ENCODE measurements at places on chromosomes 11 and 22.

- DNase-seq: no peak
These were observed 210.8 kb downstream of the HIPK3 start for GRCh38 chr11:33467966-33468365.

GRCh38 chr11:68825571-68825970 lies 16.1 kb downstream of the CPT1A start:
- DNase-seq: peak; percentile 74

DNA sequence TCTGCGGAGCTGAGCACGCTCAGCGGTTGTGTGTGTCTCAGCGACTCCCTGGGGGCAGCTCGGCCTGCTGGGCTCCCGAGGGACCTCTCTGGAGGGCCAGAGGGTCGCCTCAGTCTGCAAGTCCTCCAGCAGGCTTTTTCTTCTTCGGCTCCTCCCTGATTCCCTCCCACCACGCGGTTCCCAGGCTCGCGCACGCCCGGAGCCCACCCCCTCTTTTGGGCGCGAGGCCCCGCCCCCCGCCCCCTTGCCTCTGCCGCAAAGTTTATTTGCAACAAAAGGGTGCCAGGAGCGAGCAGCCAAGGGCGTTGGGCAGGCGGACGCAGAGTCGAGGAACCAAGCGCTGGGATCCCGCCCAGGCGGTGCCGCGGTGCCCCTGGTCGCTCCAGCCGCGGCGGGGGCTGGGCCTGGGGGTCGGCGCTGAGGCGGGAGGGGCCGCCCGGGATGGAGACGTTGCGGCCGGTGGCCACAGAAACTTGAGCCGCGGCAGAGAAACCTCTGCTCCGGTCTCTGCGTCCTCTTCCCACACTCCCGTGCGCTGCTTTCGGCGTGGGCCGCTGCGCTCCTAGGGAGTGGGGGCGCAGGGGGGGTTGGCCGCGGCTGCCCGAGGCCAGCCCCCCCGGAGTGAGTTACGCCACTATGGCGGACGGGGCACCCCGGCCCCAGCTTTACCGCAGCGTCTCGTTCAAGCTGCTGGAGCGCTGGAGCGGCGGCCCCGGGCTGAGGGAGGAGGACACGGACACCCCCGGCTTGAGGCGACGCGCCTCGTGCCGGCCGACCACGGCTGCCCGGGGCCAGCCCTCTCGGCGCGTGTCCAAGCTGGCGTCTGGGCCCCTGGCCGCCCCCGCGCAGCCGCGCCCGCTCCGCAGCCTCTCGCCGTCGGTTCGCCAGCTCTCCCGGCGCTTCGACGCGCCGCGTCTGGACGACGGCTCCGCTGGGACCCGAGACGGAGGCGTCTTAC lies at the start of gene ARHGEF17:
Gene ARHGEF17, plus strand, starts transcription at position 274 of the 958 bp plus-strand sequence. Its CDS starts 363 bp downstream, at position 637.
- DNase-seq: no peak

DNA sequence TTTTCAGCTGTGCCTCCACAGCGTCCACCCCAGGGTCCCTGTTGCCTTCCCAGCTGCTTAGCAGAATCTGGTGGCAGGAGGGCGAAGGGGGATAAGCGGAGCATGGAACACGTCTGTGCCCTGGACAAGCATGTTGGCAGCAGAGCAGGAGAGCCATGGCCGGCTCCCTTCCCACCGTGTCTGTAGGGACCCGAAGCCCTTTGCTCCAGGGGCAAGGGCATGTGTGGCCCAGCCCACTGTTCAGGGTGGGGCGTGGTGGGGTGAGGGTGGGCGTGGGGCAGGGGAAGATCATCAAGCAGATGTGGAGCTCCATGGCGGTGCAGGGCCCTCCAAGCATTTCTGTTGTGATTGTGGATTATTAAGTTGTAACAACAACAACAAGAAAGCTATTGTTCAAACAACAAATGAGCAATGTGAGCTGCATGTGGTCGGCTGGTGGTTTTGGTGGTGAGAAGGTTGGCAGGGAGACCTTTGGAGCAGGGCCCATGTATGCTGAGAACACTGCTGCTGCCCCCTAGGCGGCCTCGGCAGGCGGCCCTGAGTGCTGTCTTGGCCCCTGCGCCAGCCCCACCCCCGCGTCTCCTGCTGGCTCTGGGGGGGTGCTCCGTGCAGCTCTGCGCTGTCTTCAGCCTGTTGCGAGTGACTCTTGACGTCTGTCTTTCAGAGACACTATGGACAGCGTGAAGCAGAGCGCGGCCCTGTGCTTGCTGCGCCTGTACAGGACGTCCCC lies 50.9 kb downstream of the AP2A2 start:
- no peak for DNase-seq

DNA sequence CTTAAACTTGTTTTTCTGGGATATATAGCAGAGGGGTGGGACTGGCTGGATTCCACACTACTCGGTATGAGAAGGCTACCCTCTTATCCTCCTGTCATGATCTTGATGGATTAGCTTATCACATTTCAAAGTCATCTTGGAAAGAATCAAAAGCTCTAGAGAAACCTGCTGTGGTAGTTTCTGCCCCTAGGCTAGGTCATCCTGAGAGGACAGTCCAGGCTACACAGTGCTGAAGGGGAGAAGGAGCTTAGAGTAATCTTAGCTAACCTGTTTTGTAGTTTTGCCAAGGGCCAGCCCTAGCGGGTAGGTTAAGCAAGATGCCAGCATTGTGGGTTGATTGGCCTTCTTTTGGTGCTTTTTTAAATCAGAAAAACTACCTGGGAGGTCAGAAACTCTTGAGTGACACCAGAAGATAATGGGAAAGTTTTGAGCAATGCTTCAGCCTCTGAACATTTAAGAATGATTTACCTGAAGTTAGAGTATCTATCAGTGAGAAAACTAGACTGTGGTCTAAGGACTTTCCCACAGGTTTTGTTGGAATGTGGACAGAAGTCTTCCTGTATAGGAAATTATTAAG lies 21.3 kb downstream of the PIWIL4 start:
- no peak for DNase-seq

DNA sequence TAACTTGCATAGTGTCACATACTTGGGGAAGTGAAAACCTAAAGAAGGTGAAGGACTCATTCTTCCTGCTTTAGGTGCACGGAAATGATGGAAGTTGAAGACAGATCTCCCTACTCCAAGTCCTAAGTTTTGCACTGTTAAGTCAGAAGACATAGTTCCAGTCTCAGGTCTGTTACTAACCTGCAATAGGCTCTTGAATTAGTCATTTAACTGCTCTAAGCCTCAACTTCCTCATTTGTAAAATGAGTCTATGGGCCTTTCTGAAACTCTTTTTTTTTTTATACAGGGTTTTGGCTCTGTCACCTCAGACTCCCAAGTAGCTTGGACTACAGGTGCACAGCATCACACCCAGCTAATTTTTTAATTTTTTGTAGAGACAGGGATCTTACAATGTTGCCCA lies 30.8 kb upstream of the POU2AF1 start:
- DNase-seq: no peak

DNA sequence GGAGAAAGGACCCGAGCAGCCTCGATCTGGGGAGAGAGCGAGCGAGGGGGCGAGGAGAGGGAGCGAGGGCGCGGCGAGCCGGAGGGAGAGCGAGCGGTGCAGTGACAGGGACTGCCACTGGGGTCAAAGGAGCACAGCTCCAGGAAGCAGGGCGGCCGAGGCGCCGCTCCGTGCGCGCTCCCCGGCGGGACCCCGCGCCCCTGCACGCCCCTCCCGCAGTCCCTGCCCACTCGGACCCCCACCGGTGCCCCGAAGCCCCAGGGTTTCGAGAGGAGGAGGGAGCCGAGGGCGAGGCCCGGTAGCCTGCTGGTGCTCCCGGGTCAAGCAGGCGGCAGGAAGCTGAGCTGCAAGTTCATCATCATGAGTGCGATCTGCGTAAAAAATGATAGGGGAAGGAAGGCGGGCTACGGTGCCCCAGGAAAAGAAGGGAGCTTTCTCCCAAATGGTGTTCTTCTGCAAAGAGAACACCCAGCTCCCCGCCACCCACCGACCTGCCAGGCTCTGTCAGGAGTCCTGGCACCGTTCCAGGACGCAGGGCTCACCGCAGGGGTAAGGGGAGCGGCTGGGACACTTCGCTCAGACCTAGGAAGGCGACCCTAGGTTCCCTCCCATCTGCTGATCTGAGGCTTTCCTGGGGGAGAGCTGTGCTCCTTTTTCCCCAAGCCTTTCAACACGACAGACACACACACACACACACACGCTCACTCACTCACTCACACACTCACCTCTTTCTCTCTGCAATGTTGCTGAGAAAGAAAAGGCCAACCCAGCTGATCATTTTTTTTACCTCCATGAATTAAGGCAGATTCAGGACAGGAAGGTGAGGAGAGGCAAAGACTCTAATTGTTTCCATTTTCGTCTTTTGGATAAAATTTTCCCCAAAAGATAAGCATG lies at the start of gene MPPED2:
Gene MPPED2, minus strand, starts transcription at position 103 of the 894 bp plus-strand sequence. CDS start 5,980 bp downstream, outside the sequence.
- DNase-seq: peak; percentile 65

DNA sequence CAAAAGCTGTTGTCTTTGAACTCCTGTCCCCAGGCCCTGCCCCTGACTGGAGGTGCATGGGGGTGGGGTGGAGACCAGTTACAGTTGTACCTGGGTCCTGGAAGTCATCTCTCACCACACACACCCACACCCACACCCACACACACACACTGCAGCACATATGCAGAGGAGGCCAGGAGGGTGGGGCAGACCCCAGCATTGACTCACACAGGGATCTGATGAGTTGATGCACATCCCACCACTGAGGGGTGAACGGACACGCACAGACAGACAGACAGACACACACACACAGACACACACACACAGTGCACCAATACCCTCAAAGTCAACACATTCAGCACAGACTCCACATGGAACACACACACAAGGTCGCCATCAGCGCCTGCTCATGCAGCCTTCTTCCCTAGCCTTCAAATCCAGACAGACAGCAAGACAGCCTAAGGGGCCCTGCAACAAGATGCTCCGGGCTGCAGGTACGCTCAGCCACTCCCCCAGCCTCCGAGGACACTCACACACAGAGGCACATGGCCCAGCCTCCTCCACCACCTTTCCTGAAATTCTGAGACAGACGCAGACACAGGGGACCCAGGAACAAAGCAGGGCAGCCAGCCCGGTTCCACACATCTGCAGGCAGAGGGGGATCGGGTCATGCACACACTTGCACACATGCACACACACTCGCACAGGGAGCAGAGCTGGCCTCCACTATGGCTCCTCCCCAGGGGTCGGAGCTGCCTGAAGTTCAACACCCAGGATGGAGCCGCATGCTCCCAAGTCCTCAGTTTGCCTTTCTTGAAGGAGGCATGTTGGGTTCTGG lies 26.5 kb downstream of the SYT7 start:
- no peak for DNase-seq

DNA sequence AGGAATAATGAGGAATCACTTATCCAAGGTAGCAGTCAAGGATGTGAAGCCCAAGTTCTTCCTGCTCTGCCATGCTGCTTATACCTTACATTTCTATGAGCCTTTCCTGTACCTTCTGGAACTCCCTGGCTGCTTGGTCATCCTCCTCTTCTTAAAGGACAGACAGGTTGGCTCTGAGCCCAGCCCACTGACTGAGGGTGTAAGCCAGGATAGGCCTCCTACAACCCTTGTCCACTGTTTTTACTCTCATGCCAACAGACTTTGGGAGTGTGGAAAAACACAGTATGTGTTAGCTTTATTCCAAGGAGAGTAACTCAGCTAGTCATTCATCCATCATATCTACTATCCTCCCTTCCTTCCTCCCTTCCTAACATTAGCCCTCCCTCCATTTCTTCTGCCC lies 47.5 kb downstream of the IRAG1 start:
- DNase-seq: no peak

DNA sequence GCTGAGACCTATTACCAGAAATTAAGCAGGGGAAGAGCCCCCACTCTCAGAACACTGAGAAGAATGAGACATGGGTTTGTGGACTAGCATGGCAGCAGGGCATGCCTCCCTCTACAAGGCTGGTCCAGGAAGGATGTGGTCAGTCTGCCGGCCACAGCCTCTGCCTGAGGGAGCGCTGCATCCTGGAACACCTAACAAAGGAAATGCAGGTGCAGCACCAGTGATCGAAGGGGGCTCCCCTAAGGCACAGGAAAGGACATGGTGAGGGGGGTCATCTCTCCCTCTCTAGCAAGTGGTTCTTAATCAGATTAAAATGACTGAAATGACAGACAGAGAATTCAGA lies 40.6 kb upstream of the ARL14EP start:
- peak; percentile 52 for DNase-seq

DNA sequence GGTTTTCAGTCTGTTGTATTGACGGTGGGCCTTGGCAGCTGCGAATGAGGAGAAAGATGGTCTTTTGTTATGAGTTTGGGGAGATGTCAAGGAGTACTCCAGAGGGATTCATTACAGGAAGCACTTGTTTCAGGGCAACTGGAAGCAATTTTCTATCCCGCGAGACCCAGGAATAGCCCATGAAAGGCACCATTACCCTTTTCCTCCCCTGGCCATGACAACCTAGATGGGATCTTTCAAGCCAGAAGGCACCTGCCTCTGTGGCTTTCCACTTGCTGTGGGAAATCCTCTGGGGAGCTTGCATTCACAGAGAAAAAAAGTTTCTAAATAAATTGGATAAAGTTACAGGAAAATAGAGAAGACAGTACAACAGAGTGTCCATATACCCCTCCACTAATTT lies 2.7 kb downstream of the ZNF215 start:
- no peak for DNase-seq

Data from activated CD8-positive, alpha-beta memory T cell treated with anti-CD3 and anti-CD28 coated beads, Interleukin-2, amount 50 U/mL, for 48 hours (primary cell).